ENCODE measurements at places on chromosomes 4 and X. TPM values are rescaled to one million over a fixed set of nuclear protein-coding genes. Genes with fewer than 3 reads are reported as not detected.

The EGFL6 gene
- total RNA-seq: not detected

The SOD3 gene
- total RNA-seq: not detected

The CXCL10 gene
- not detected for total RNA-seq

The ENPP6 gene
- total RNA-seq: not detected

The CNGA1 gene
- total RNA-seq: not detected

The GAGE12H gene
- total RNA-seq: not detected

The ARSJ gene
- total RNA-seq: 0.20 TPM

The FANCB gene
- total RNA-seq: 3.2 TPM

The TMEM154 gene
- 28.5 TPM for total RNA-seq

The TET2 gene
- 41.0 TPM for total RNA-seq

- H3K4me3 ChIP-seq: no peak overlapping the region
- no peak overlapping the region for H3K27ac ChIP-seq
- H3K36me3 ChIP-seq: no peaks in the 10 kb centered on the region
- no peaks in the 10 kb centered on the region for H3K27me3 ChIP-seq
These were observed 102.0 kb upstream of the USP38 start for GRCh38 chr4:143082701-143083100.

- H3K27ac ChIP-seq: no peak overlapping the region
- H3K4me3 ChIP-seq: no peak overlapping the region
- no peaks in the 10 kb centered on the region for H3K27me3 ChIP-seq
- H3K36me3 ChIP-seq: no peaks in the 10 kb centered on the region
- H3K4me1 ChIP-seq: no peaks in the 10 kb centered on the region
These were observed 426.8 kb upstream of the CNKSR2 start for GRCh38 chrX:20947411-20947912.

- no peaks in the 10 kb centered on the region for H3K27me3 ChIP-seq
- H3K36me3 ChIP-seq: no peaks in the 10 kb centered on the region
- H3K27ac ChIP-seq: no peak overlapping the region
- no peak for DNase-seq
These were observed 134.0 kb upstream of the SMAD1 start for GRCh38 chr4:145347684-145348083.

- no peak for DNase-seq
- H3K27ac ChIP-seq: no peak overlapping the region
- H3K27me3 ChIP-seq: no peaks in the 10 kb centered on the region
- no peak overlapping the region for H3K4me3 ChIP-seq
These were observed 195.8 kb downstream of the PDGFC start for GRCh38 chr4:156775813-156776212.

Measured in T-cell (primary cell).